ENCODE measurements at places on chromosomes 5 and 9. TPM values are rescaled to one million over a fixed set of nuclear protein-coding genes. Genes with fewer than 3 reads are reported as not detected.
A peak's percentile ranks its signal among the peaks of the same experiment; 100 is the strongest.

Gene AFAP1L1
- 17.2 TPM for total RNA-seq

Gene TRAPPC13
- total RNA-seq: 18.3 TPM

Gene TAF1L
- total RNA-seq: not detected

Gene CATSPER3
- total RNA-seq: 0.29 TPM

Gene PAEP
- not detected for total RNA-seq

Gene PAPPA
- 2.5 TPM for total RNA-seq

Gene ANKRD55
- total RNA-seq: not detected

Gene NIM1K
- total RNA-seq: not detected

Gene GABRA6
- total RNA-seq: not detected

Gene FGF10
- not detected for total RNA-seq

DNA sequence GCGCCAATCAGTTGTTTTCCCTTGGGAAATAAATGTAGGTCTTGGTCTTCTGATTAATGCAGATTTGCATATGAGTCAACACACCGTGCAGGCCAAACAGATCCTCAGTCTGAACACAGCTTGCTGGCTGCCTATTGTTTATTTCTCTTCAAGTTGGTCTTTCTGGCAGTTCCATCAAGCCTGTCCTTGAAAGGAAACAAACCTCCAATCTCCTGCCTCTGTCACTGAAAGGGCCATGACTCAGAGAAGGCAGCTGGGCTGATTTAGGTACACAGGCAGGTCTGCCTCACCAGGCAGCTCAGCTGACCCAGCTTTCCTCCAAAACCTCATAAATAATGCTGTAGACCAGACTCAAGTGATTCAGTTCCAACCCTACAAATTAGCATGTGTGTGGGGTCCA is 175.9 kb downstream of the MAN2A1 start:
- peak; percentile 85 for DNase-seq

- peak; percentile 93 for DNase-seq
Observed at GRCh38 chr5:122180863-122181548, 51.7 kb downstream of the ZNF474 start.

DNA sequence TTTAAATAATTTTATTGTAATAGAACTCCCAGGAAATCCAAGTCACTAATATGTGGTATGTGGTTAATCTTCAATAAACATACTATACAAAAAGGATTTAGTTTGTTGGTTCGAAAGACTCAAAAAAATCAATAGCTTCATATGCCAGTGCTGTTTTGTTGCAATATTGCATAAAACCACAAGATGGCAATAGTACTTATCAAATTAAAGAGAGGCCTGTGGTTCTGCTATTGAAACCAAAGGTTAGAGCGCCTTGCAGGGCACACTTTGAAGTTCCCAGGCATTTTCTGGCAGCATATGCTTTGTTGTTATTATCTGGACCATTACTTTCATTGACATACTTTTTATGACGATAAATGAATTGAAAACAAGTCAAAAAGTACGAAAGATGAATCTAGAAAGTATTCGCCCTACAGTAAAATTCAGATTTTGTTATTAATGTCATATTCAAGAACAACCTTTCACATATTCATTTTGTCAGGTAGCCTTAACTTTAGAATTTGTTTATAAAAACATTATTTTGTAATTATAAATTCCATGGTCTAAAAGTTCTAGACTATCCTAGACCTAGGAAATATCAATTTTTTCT is 316.3 kb downstream of the MCTP1 start:
- peak; percentile 16 for DNase-seq

GRCh38 chr5:122690266-122690665 is 84.6 kb upstream of the SNX2 start:
- no peak for DNase-seq

- DNase-seq: no peak
Observed at GRCh38 chr9:136857166-136857565, 5.0 kb downstream of the MAMDC4 start.

GRCh38 chr5:18197734-18198133 is 563.5 kb downstream of the TAF11L14 start:
- no peak for DNase-seq

DNA sequence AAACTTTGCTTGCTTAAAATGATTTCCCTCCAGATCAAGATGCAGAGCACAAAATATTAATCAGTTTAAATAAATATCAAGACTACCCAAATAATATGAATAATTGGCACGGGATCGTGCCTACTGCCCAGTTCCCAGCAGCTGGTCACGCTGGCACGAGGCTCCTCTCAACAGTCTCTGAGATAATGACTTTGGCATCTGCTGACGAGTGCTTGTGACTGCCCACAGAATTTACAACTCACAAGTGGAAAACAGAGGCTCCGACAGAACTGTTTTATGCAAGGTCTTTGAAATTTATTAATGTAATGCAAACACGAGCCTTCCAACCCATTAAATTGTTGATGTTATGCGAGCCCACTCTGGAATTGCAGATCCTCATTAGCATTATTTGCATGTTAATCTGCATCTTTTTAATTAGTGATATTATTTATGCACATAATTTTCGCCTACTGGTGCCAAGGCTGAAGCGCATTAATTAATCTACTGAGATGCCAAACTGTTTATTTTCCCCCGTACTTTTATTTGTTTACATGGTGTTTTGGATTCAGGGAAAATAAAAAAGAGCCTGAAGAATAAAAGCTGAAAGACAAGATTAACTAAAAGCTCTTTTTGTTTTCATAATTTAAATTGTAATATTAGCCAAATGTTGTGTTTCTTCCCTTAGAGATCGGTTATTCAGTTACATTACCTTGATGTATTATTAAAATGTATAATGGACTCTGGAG is 369.3 kb upstream of the IRX1 start:
- no peak for DNase-seq

GRCh38 chr5:79171635-79172245 is 60.1 kb downstream of the BHMT start:
- no peak for DNase-seq

GRCh38 chr9:134063088-134063570 is 4.7 kb downstream of the BRD3 start:
- no peak for DNase-seq

- no peak for DNase-seq
Observed at GRCh38 chr9:72399391-72399790, 34.4 kb upstream of the ZFAND5 start.

DNA sequence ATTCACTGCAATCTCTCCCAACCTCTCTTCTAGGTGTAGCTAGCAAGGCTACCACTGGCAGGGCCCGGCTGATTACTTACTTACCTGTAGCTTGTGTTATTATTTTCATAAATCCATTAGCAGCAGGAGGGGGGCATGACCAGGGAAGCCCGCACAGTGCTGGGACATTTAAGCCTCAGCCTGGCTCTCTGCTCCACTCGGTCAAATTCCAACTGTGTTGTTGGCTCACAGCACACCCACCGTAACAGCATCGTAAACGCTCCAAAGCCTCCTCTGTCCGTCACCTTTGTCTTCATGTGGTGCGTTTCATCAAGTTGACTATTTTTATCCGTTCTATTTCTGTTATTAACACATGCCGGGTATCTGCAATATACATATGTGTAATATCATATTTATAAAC is 264.7 kb downstream of the NSG2 start:
- DNase-seq: no peak

DNA sequence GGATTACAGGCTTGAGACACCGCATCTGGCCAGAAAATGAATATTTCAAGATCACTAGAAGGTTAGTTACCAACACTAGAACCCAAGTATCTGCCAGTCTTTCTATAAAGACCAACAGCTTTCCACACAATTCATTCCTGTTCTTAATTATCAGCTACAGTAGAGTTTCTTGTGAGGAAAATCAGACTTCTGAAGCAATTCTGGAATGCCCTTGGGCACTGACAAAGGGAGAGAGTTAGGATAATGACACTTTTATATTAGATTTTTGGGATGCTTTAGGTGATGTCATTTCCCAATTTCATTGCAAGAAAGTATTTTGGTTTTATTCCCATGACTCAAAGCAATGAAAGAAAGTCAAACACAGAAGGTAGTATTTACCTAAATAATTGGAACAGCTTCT is 497.0 kb upstream of the TUSC1 start:
- DNase-seq: no peak

DNA sequence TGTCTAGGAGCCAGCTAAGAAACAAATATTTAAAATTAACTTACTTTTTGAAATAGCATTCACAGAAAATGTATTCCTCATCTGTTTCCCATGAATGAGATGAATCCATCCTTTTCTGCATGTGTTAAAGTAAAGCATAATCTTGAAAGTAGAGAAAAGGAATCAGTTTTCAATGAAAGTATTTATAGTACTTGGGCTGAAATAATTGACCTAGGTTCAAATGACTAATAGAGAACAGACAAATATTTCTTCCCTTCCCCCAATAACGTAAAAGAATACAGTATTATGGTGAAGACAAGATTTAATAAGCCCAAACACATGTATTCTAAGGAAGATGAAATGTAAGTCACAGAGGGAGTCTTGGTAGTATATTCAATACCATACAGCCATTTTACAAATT is 403.5 kb downstream of the ZNF608 start:
- no peak for DNase-seq

DNA sequence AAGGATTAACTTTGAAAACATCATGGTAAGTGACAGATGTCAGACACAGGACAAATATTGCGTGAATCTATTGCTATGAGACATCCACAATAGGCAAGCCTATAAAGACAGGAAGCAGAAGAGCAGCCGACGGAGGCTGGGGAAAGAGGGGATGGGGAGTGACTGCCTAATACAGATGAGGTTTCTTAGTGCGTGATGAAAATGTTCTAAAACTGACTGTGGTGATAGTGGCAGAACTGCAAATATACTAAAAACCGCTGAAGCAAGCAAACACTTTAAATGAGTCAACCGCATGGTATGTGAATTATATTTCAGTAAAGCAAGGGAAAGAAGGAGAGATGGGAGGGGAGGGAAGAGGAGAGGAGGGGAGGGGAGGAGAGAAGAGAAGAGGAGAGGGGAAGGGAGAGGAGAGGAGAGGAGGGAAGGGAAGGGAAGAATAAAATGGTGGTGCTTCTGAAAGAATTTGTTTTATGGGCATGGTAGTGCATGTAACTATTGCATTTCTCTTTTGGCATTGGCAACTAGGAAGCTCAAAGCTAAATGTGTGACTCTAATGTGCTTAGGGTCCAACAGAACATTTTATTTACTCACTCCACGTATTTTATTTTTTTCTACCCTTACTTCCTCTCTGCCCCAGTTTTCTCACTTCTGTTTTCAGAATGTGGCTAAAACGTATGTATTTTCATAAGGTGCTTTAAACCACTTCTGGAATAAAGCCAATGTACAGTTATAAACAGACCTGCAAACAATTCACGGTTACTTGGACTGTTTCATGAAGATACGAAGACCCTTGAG is 21.3 kb downstream of the AKNA start:
- peak; percentile 85 for DNase-seq

DNA sequence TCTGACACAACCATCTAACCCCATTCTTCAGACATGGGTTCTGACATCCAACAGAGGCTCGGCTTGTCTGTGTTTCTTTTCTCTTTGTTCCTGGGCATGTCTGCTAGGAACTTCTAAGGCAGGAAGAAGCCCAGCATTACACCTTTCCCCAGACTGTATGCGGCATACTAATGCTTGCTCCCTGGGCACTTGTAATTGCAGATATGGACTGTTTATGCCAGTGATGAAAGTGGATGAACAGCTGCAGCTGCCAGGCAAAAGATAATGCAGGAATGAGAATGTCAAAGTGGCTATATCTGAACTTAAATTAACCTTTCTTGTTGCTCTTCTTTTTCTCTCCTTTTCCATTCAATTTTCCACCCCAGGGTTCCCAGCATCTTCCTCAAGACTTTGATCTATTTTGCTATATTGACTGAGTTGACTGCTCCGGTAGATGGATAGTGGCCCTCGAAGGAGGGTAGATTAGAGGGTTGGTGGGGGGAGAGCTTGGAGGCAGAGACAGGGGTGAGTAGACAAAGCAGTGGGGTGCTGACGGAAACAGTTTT is 344.4 kb downstream of the MAN2A1 start:
- DNase-seq: no peak

GRCh38 chr9:29319736-29320513 is 1746.6 kb upstream of the C9orf72 start:
- no peak for DNase-seq

GRCh38 chr5:35436400-35437057 is 181.1 kb upstream of the SPEF2 start:
- no peak for DNase-seq

DNA sequence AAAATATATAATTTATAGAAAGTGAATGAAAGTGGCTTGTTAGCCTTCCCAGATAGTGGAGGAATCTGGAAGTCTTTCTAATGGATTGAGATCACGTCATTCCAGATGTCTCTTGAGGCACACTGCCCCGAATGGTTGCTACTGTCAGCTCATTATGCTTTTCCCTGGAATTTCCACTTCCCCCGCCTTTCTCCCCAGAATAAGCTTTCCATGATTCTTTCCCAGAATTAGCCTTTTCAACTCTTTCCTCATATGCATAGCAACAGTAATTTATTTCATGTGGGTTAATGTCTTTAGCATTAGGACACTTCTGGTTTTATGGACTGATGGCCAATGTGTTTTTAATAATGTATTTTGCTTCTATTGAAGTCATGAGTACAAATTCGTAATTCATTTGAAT is 81.5 kb downstream of the PALM2AKAP2 start:
- no peak for DNase-seq

- no peak for DNase-seq
Observed at GRCh38 chr5:143057580-143057999, 287.4 kb downstream of the ARHGAP26 start.

- no peak for DNase-seq
Observed at GRCh38 chr9:81559197-81559596, 130.2 kb downstream of the TLE1 start.

- DNase-seq: peak; percentile 72
Observed at GRCh38 chr5:159975462-159976019, 33.4 kb upstream of the TTC1 start.

DNA sequence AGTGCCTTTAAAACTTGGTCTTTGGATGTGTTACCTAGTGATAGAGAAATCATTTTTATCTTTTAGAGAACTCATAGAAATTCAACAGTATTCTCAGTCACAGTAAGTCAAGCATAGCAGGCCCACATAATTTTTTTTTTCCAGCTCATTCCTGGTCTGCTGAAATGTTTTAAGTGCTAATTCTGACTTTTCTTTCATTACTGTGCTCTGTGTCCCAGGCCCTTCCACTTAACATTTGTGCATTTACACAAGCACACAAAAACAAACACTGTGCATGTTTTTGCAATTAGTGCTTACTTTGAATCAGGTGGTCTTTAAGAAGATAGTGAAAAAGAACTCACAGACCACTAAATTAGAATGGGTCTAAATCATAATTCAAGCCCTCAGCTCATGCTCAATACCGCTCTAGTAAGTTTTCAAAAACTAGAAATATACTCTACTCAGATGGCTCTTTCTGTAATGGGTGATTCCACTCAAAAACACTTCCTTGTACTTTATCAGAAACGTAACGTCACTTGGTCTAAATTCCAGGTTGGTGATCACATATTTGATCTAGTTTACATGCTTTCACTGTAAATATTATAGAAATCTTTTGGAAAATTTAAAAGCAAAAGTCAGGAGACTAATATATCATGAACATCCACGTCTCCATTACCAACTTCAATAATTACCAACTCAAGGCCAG is 107.8 kb downstream of the PCSK5 start:
- DNase-seq: no peak

DNA sequence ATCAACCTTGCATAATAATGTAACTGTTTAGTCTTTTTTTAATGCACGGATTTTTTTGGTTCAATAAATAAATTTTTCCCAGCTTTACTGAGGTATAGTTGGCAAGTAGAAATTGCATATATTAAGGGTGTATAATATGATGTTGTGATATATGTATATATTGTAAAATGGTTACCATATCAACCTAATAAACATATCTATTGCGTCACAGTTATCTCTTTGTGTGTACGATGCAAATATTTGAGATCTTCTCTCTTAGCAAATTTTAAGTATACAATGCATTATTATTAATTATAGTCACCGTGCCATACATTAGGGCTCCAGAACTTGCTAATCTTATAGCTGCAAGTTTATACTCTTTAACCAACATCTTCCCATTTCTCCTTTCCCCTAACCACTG is 57.2 kb upstream of the TMEM161B start:
- DNase-seq: no peak
